Fibroblast of mammary gland (primary cell): ENCODE measurements at places on chromosomes 7 and 10.
A peak's percentile ranks its signal among the peaks of the same experiment; 100 is the strongest.

DNA sequence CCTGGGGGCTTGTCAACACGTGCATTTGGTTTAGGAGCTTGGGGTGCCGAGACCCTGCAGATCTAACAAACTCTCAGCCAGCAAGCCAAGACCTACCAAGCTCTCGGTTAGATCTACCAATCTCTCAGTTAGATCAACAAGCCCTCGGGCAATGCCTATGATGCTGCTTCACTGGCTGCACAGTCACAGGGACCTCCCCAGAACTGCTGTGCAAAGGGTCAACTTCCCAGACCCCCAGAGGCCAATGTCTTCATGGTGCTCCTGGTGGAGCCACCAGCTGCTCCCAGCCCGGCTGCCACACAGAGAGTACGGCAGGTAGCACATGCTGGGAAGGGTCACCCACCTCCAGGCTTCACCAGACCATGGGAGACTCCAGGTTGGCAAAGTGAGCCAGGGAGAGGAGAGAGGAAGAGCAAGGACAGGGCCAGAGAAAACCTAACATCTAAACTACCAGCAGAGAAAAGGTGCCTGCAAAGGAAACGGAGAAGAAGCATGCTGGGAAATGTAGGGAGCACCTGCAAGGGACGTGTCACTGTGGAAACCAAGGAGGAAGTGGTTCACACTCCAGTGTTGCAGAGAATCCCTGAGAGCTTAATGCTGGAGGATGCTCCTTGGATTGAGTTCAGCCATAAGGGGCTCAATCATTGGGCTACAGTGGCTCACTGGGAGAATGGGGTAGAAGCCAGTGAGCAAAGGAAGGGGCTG lies 51.5 kb upstream of the GDF10 start:
- no peak for DNase-seq

GRCh38 chr10:33900596-33900995 lies 566.1 kb upstream of the NRP1 start:
- DNase-seq = peak; percentile 74

- no peak for DNase-seq
Observed at GRCh38 chr7:35025369-35025870, 11.9 kb downstream of the DPY19L1 start.

DNA sequence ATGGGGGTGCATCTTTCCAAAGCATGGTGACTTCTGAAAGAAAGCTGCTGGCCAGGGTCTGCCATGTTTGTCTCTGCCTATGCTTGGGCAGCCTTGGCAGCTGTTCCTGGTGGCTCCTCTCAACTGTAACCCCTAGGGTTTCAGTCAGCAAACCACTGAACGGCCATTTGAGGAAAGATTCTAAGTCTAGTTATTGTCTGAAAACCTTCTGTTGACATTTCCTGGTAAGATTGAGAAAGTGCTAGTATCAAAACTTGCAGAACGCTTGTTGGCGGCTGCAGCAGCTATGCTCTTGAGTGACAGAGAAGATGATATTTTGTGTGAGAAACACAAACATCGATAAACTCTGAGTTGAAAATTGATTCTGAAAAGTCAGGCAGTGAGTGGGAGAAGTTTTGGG lies 523.1 kb downstream of the LRMDA start:
- DNase-seq = no peak

DNA sequence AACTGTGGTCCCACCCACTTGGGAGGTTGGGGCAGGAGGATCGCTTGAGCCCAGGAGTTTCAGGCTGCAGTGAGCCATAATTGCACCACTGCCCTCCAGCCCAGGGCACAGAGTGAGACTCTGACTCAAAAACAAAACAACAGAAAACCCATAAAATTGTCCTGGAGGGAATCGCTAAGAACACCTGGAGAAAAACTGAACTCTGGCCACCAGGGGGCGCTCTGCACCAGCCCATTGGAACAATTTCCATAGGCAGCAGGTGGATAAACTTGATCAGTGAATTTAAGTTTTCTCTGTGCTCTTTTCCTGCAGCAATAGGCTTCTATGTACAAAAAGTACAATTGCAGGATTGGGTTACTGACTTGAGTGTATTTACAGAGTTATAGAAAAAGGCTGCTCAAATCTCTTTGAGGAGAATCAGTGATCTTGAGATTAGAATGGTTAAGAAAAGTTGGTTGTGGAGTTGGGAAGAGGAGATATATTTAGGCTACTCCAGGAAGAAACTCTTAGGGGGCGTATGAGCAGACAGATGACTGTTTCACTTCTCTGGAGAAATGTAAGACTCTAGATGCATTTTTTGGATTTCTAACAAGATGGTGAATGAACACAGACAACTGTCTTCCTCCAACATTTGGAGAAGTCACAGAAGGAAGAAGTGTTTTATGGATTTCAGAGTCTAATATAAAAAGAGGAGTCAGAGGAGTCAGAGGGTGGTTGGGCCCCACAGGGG lies 274.9 kb upstream of the GALNT17 start:
- DNase-seq = peak; percentile 62

GRCh38 chr7:28064437-28064836 lies 116.2 kb downstream of the JAZF1 start:
- DNase-seq = no peak

DNA sequence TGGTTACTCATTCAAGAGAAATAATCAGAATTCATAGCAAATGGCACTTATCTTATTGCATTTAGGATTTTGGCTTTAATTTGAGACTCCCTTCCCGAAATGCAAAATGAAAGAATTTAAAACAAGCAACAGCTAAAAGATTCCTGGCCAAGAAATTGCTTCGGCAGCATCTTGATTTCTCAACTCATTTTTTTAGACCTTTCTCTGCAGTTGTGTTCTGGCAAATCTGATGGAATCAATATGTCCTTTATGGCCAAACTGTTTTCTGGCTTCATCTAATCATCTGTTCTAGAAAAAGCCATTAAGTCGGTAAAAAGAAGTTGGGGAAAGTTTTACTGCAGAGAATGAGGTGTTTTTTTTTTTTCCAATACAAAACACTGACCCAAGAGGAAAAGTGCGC lies 172.1 kb downstream of the SLC16A9 start:
- no peak for DNase-seq

DNA sequence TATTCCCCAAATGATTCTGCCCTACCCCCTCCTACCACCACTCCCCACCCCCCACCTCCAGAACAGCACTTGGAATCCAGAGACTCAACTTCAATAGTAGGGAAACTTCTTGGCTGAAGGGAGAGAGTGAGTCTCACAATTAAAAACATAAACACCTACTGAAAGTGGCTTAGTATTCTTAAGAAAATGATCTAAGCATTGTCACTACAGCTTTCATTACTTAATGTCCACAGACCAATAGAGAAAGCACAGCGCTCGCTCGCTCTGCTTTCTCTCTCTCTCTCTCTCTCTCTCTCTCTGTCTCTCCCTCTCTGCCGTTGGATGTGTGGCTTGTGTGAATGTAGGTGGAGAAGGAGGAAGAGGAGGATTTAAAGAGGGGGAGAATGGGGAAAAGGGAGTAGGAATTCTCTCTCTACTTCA lies 1.5 kb upstream of the SEMA3A start:
- peak; percentile 50 for DNase-seq

DNA sequence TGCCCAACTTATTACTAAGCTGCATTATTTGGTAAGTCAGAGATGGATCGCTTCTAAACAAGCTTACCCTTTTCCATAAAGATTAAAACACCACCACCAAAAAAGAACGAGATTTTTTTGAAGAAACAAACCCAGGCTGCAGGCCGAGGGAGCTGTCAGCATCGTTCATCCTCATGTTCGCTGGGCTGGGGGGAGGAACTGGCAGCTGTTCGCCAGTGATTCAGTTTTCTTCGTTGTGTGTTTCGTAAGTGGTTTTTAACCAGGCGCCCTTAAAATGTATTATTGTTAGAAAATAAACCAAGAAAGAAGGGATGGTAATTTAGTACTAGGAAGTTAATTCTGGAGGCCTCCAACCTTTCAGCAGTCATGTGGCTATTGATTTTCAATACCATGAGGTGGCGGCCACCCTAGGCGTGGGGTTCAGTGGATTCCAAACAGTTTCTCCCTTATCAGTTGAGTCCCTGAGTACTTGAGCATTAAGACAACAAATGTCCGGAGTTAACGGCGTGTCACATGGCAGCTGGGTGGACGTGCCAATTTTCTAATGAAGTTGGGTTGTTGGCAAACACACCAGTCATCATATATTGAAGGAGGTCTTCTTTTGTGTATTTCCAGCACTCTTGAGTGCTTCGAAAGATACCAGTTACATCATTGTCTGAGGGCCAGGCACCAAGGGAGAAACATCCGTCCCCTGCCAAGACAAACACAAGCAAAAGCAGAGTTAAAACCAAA lies 173.2 kb downstream of the EBF3 start:
- no peak for DNase-seq

GRCh38 chr7:4998244-4998643 lies 39.3 kb upstream of the MMD2 start:
- DNase-seq = no peak

DNA sequence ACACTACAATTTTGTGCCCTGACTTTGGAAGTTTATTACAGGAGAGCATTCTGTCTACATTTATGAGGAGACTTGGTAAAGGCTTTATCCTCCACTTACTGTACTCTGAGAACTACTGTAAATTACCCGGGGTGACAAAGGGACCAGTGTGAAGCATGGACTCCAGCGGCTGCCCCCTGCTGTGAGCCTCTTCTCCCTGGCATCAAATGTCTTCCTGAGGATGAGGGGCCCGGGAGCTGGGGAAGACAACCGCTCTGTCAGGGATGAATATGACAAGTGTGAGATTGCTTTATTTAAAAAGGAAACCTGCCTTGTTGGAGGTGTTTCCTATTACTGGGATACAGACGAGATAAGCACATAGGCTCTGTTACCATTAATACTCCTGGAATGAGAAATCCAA lies 714.8 kb downstream of the CCSER2 start:
- DNase-seq = no peak

GRCh38 chr7:20197837-20198236 lies 19.3 kb downstream of the MACC1 start:
- no peak for DNase-seq

DNA sequence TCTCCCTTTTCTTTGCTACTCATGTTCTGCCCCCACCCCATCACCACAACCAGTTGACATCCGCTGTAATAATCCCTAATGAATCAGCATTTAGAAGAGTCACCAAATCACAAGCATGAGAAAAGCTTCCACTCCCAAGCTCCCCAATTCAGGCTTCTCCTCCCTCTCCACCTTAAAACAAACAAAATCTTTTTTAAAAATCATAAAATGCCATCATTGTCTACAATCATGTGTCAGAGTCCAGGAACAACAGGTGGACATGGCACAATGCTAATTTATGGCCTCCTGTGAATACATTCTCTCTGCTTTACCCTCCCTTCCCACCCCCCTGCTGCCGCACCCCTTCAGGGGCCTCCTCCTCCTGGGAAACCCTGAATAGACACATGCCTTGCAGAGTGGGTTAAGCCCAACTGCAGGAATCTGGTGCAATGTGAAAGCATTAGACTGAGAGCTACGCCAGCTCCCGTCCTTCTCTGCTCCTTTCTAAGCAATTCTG lies 3.7 kb downstream of the LRRC4 start:
- DNase-seq = no peak

DNA sequence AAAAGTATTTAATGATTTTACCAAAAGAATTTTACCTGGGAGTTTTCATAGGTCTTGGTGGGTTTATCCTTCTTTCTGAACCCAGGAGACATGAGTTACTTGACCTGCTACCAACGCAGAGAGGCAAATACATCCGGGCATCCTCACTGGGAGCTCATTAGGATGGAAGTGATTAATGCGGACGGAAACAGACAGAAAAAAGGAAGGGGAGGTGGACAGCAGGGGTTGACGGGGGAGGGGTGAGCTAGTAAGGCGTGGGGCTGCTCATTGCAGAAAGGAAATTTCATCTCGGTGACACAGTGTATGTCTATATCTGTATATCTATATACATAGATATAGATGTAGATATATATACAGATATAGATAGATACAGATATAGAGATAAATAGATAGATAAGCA lies 408.2 kb upstream of the ADARB2 start:
- no peak for DNase-seq

DNA sequence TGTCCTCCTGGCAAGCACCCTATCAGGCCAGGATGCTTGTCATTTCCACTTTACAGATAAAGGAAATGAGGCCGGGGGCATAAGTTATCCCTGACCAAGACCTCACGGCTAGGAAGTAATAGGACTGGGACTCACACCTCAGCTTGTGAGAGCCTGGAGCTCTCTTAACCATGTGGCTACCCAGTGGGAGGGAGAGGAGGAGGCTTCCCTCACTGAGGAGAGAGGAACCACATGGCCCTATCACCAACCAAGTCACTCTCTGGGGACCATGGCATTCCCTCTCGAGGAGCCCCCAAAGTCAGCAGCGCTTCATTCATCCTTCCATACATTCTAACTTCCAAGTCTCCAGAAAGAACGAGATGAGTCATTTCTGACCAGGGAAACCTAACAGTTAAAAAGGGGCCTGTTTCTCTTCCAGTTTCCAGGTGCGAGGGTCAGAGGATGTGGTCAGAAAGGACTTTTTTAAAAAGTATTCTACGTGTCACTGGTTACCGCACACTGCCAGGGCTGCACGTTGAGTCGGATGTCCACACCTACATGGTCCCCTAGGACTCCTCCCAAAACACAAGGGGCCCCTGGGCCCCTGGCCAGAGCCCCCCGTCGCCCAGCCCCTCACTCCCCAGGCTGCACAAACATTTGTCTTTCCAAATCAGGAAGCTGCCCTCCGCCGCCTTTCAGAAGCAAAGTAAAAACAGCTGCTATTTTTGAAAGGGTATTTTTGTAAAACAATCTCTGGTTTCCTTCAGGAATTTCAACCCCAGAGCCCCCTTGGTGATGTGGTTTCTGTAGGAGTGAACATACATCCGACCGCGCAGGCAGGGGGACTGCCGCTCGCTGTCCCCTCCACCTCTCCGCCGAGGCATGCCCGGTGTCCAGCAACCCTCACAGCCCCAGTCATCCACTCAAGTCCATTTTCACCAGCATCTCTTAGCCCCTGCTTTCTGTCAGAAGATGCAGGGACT lies 128.2 kb upstream of the CHST15 start:
- peak; percentile 7 for DNase-seq

DNA sequence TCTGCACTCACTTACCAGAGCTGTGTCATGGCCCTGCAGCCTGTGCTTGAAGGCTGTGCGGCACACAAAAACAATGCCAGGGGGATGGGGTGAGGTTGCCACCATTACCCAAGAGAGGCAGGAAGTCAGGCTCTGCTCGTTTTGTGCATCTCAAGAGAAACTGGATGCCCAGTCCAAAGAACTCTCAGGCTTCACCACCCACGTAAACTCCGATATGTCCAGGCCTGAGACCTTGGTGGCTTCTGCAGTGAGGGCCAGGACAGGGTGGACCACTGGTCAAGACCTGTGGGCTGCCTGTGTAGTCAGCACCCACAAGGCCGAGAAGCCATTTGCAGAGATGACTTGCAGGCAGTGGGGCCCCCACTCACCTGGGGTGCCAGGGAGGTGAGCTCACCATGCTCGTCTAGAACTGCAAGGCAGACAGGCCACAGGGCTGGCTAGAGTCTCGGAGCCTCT lies 54.7 kb upstream of the EBF3 start:
- no peak for DNase-seq

DNA sequence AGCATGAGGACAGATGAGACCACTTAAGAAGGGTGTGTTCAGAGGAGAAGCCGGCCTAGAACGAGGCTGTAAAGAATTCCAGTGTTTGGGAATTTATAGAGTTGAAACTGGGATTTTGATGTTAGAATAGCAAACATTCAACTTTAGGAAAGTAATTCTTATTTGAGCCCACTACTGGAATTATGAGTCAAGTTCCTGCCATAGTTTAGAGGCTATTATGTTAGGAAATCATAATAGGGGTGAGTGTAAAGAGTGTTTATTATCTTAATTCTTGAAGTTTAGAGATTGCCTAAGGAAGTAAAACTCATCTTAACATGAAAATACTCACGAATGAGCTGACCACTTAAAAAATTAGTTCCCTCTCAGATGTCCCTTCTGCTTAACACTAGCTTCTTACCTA lies 2.1 kb downstream of the CBLL1 start:
- no peak for DNase-seq

- DNase-seq = no peak
Observed at GRCh38 chr7:37371755-37372154, 76.9 kb downstream of the ELMO1 start.
